ENCODE measurements at places on chromosomes 2 and 18. TPM values are rescaled to one million over a fixed set of nuclear protein-coding genes. Genes with fewer than 3 reads are reported as not detected.

Gene RESP18
- not detected for total RNA-seq

Gene THSD7B
- not detected for total RNA-seq

Gene CNTNAP5
- total RNA-seq = not detected

Gene AQP4
- total RNA-seq = not detected

Gene SCN9A
- 0.07 TPM for total RNA-seq

Gene SNED1
- total RNA-seq = 2.5 TPM

Gene TDRD15
- total RNA-seq = not detected

Gene DHRS9
- total RNA-seq = 1.6 TPM

Gene C2orf80
- total RNA-seq = not detected

Gene MARCHF4
- total RNA-seq = not detected

Gene HAT1
- total RNA-seq = 68.2 TPM

Gene TM4SF20
- total RNA-seq = not detected

Gene ARHGAP28
- not detected for total RNA-seq

Gene R3HDM1
- 64.0 TPM for total RNA-seq

Gene TMEM87B
- total RNA-seq = 15.0 TPM

Gene TUBA3E
- not detected for total RNA-seq

Gene KCNF1
- not detected for total RNA-seq

Gene CDH2
- total RNA-seq = 0.16 TPM

Gene FBXO41
- total RNA-seq = 30.9 TPM

Gene PROM2
- 0.37 TPM for total RNA-seq

Gene RAB27B
- total RNA-seq = 0.10 TPM

Gene PLGLB1
- 1.1 TPM for total RNA-seq

Gene TSHZ1
- total RNA-seq = 13.5 TPM

Gene RSAD2
- total RNA-seq = 2.4 TPM

Gene LYPD1
- not detected for total RNA-seq

Gene LRPPRC
- total RNA-seq = 162 TPM

Gene MAB21L4
- not detected for total RNA-seq

Gene HMSD
- total RNA-seq = 19.7 TPM

Gene SKOR2
- not detected for total RNA-seq

Gene PCARE
- total RNA-seq = not detected

Gene CD207
- total RNA-seq = not detected

Gene MFSD6
- 45.8 TPM for total RNA-seq

Gene CCBE1
- 0.02 TPM for total RNA-seq

Gene TTN
- total RNA-seq = 1.7 TPM

Gene PLCL1
- 0.78 TPM for total RNA-seq

Gene C2orf78
- not detected for total RNA-seq

Gene KHK
- total RNA-seq = 12.4 TPM

Gene NDC80
- total RNA-seq = 42.6 TPM

Gene FTCDNL1
- total RNA-seq = 2.1 TPM

Gene CROCC2
- not detected for total RNA-seq

Gene LRP1B
- not detected for total RNA-seq

Gene ASB18
- not detected for total RNA-seq

Data from activated T-helper 1 cell treated with anti-CD3 and anti-CD28 coated beads, Interleukin-12 subunit alpha, Interleukin-12 subunit beta, Interleukin-2, Interleukin-4 antibody, amounts not matched to agents 30 ng/mL and 10 ng/mL and 1 ng/mL, durations not matched to agents 14 hours and 24 hours and 36 hours (primary cell).